Stimulated activated CD8-positive, alpha-beta memory T cell treated with anti-CD3 and anti-CD28 coated beads, Interleukin-4, amount 100 ng/mL, for 48 hours (primary cell): ENCODE measurements at places on chromosomes 11 and 22.

GRCh38 chr11:32436751-32437494 lies 1.6 kb upstream of the WT1 start:
- DNase-seq: no peak

DNA sequence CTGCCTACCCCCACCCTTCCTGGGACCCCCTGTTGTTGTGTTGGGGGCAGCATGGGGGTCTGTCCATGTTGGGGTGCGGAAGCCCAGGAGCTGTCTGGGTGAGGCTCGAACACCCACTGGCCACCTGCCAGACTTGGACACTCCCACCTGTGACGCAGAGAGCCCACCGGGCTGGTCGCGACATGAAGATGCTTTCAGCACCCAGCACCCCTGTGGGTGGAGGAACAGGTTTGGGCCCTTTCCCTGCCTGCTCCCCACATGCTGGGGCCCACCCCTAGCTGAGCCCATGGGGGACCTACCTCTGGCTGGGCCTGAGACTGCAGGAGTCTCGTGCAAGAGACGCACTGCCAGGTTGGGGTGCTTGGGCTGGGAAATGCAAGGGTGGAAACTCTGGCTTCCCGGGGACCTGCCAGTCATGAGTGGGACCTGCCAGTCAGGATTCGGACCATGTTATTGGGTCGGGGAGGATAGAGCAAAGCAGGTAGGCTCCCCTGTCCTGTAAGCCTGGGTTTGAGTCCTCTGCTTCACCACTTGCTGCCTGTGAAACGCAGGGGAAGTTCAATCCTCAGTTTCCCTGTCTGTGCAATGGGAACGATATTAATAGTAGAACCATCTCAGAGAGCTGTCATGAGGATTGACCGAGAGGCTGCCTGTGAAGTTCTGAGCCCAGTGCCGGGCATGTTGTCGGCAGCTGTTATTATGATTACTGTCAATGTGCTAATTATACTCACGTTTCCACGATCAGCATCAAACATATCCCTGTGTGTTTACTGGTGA lies 24.1 kb downstream of the KIAA1671 start:
- no peak for DNase-seq

DNA sequence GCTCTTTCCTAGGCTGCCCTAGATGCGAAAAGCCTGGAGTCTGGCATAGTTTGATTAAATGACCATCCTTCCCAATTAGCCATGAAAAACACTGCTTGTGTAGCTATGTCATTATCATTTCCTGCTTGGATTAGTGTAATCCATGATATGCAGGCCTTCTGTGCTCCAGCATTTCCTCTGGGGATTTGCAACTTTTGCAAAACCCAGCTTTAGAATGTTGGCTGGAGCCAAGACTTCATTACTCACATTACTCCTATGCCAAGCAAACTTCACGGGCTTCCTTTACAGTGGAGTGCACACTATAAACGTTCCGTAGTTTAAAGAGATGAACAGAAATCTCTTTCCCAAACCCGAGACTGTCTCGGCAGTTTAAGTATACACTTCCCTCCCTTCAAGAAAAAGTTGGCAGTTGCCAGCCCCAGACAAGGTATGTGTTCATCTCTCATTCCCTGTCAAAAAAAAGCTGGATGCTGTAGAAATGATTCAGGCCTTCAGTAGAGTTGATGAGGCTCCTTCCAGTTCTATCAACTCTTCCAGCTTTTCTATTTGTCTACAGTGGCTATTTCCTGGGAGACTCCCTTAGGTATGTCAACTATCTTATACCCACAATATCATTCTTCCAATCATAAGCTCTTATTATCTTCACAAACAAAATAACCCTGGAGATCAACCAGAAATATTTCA lies 180.0 kb downstream of the MAML2 start:
- DNase-seq: no peak

- peak; percentile 46 for DNase-seq
Observed at GRCh38 chr11:119029340-119030028, 1.2 kb downstream of the SLC37A4 start.

DNA sequence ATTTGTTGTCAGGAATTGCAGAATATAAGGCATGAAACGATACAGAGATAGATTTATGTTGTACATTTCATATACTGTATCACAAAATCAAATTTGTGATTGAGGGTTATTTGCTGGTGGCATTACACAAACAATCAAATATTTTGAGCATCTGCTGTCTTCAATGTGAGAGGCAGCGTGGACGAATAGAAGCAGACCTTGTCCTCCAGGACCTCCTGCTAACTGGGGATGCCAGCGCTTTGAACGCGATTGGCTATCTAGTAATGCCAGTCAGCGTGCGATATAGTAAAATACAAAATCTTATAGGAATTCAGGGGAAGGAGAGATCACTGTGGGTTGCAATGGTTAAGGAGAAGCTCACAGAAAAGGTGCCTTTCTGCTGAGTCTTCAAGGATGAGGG lies 631 bp upstream of the SNX19 start:
- DNase-seq: no peak

- peak; percentile 82 for DNase-seq
Observed at GRCh38 chr11:12288212-12288930, 89.0 kb upstream of the PARVA start.

GRCh38 chr22:20384865-20385264 lies 9.1 kb upstream of the ZNF74 start:
- DNase-seq: no peak

DNA sequence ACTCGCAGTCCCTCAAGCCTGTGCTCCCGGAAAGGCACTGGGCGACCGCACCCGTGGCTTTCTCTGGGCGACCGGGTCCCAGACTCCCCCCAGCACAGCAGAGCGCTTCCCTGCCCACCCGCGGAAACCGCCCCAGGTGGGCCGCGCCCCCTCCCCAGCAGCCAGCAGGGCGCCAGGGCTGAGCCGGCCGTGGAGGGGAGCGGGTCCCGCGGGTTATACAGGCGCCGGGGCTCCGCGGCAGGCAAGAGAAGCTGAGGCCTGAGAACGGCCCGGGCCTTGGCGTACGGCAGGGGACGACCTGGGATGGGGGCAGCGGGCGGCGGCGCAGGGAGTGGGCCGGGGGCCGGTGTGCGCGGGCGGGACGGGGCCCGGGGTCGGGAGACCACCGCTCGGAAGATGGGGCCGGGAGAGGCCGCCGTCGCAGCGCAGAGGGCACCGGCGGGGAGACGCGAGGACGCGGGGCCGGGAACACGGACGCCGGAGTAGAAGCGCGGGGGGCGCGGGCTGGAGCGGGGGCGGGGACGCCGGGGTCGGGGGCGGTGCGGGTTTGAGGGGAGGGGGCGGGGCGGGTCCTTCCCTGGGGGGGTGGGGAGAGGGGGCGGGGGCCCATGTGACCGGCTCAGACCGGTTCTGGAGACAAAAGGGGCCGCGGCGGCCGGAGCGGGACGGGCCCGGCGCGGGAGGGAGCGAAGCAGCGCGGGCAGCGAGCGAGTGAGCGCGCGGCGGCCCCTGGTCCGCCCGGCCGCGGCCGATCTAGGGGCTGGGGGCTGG lies at the start of gene MDK:
TSS of gene MDK (plus strand) at position 622 of the 771 bp plus-strand sequence. CDS start 389 bp downstream, outside the sequence.
- peak; percentile 39 for DNase-seq

DNA sequence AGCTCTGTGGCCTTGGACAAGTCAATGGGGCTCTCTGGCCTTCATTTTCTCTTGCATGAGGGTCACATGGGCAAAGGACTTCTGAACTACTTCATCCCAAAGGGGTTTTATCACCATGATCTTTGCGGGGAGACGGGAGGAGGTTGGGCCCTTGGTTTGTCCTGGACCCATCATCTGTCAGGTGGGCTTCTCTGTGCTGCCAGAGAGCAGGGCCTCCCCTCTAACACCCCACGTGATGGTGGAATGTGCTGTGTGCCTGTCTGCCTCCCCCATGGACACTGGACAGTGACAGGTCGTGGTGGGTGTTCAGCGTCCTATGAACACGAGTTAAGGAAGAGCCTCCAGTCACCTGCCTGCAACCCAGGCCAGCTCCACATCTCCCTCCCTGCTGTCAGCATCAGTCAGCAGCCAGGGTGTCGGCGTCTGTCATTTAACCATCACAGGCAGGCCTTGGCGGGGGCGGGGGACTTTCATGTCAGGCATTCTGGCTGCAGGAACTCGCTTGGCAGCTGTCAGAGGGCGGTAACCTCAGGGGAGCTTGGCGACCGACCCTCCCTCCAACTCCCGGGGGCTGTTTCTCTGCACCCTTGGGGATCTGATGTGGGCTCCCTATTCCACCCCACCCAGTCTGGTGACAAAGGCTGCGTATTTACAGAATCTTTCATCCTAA lies 2.6 kb upstream of the SUN2 start:
- DNase-seq: peak; percentile 80

GRCh38 chr22:19962246-19962908 lies 20.8 kb upstream of the TXNRD2 start:
- peak; percentile 79 for DNase-seq

- peak; percentile 67 for DNase-seq
Observed at GRCh38 chr11:35083431-35084238, 55.3 kb upstream of the CD44 start.

- DNase-seq: no peak
Observed at GRCh38 chr22:41169157-41169556, 36.0 kb upstream of the L3MBTL2 start.

- DNase-seq: no peak
Observed at GRCh38 chr11:128581561-128582272, 5.6 kb downstream of the ETS1 start.

- DNase-seq: no peak
Observed at GRCh38 chr11:76030286-76030685, 176.0 kb downstream of the WNT11 start.

DNA sequence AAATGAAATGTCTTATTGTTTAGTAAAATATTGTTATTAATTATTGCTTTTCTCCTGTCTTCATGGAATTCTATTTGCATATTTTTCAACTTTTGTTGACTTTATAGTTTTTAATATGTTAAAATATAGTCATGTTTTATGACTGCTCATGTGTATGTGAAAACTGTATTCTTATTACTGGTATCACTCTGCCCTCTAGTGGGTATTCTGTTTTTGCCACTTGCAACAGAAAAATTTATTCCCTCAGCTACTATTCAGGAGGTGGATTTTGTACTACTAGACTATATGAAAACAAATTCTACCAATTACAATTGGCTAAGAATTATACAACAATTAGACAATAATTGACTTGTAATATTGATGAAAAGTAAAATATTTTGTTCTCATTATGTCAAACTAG lies 45.0 kb downstream of the OR4C6 start:
- DNase-seq: no peak

DNA sequence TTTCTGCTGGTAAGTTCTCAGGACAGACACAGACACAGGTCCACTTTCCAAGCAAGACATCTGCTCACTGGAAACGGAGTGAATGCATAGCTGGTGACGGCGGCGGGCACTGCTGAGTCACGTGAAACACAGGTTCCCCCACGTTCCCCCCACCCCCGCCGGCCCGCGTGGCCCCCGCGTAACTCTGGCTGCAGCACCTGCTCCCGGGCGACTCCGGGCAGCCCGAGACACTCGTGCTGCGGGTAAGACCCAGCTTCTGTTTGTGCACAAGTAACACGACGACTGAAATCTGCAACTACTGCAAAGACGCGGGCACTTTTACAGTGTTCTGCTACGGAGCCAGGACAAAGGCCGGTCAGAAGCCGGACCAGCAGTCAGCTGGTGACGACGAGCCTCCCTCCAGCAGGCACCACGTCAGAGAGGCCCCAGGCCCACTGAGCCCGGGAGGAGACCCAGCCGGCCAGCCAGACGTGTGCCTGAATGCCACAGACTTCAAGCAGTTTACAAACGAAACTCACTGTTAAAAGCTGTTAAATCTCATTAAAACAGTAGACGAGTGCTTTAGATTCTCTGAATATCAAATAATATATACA lies 12.9 kb upstream of the ARFGAP3 start:
- no peak for DNase-seq

DNA sequence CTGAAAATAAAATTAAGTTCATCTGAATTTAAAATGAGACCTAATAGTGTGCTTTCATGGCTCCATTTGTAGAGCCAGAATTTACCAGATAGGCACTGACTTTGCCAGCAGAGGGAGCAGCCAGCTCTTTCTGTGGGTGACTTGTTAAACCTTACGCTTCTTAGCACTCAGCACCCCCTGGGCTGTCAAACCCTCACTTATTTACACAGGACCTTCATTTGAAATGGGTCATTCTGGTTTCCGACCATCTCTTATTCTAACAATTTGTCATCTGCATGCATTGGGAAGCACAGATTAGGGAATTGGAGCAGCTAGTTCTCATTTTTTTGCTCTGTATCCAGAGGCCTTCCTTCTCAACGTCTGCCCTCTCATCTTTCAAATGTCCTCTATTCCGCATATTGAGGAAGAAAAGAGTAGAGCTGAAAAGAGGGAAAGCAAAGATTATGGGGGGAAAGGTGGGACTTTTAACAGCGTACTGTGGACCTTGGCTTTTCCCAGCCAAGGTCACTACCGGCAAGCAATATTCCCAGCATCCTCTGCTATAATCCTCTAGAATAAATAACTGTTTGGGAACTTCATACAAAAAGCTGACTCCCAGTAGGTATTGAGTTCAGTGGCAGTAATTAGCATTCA lies 3.1 kb downstream of the ASRGL1 start:
- peak; percentile 68 for DNase-seq

DNA sequence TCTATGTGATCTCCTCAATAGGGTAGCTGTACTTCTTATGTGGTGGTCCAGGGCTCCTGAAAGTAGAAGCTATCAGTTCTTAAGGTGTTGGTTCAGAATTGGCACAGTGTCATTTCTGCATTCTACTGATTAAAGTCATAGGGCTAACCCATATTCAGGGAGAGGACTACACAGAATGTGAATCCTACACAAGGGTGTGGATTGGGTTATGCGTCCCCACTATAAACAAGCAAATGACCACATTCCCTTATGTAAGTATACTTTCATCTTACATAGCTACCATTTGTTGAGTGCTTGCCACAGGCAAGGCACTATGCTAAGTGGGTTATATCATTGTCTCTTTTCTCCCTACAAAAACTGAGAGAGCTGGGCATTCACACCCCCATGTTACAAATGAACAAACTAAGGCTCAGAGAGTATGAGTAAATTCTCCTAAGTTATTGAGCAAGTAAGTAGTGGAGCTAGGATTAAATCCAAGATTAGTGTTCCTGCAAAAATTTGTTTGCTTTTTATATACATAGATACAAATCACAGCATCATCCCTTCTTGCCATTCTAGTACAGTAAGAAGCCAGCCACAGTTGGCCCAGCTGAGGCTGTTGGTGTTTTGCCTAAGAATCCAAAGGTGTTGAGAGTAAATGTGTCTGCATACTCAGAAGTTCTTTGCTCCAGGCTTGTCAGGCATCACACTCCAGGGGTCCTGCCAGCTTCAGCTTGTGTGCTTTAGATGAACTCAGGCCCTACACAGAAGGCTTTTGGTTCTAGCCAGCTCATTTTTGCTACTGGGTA lies 157.8 kb downstream of the KIF18A start:
- no peak for DNase-seq

- DNase-seq: peak; percentile 36
Observed at GRCh38 chr11:69704508-69705253, 859 bp upstream of the FGF19 start.

DNA sequence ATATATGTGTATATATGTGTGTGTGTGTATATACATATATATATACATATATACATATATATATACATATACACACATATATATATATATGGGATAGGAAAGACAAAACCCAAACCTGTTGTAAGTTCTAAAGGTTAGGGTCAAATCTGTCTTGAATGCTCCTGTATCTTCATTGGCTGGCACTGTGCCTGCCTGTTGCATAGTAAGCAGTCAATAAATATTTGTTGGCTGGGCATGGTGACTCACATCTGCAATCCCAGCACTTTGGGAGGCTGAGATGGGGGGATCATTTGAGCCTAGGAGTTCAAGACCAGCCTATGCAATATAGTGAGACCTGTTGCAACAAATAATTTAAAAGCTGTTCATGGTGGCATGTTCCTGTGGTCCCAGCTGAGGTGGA lies 205.4 kb downstream of the DBX1 start:
- no peak for DNase-seq
